ENCODE measurements at places on chromosomes 11 and 22.

GRCh38 chr11:117824571-117825537, at the start of gene FXYD2:
Gene FXYD2, minus strand, starts transcription at chr11:117824744. Its CDS starts 66 bp downstream, at chr11:117824678.
- DNase-seq = no peak

GRCh38 chr11:120324932-120325810, at the start of gene TLCD5:
Gene TLCD5, plus strand, starts transcription at chr11:120325299. Its CDS starts 2,143 bp downstream, at chr11:120327442.
- DNase-seq = peak; percentile 65

DNA sequence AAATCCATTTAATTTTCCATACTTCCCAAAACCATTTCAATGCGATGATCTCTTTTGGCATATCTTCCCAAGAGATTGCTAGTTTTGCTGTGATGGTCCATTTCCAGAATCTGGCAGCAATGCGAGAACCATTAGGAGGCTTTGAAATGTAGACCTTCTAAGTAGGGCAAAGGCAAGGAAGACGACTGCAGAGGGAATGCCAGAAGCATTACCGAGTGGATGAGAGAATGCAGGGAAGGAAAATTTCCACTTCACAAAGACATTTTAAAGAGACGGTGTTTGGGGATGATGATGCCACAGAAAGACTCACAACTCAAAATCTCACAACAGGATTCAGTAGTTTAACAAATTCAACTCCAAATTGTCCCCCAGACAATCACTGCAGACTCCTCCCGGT, 471 bp upstream of the CEP126 start:
- no peak for DNase-seq

DNA sequence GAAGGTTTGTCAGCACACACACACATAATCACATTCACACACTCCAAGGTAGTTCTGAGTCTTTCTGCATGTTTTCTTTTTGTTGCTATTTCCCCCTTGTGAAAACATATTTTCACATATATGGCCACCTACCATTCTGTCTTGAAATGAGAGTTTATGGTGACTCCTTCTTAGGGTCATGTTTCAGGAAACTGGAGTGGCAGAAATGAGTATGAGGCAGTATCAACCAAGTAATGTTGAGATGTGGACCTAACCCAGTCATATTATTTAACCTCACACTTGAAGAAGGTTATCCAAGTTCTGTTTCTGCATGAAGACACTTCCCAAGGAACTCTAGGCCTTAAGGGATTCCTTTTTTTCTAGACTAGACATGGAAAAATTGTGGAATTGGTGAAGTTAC, 481.4 kb downstream of the ETS1 start:
- DNase-seq = no peak

DNA sequence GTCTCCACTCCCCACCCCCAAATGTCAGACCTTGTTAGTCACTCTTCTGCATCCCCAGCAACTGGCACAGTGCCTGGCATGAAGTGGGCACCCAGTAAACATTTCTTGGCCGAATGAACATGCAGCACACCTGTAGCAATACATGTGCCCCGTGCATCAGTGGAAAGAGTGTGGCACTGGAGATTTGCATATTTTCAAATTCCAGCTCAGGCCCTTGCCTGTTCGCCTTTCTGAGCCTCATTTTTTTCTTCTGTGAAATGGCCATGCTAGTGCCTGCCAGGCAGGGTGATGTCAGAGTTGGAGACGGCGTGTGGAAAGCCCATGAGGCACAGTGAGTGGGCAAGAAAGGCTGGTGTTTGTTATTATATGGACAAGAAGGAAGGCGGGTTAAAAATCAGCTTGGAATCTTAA, 38.7 kb downstream of the CD82 start:
- no peak for DNase-seq

DNA sequence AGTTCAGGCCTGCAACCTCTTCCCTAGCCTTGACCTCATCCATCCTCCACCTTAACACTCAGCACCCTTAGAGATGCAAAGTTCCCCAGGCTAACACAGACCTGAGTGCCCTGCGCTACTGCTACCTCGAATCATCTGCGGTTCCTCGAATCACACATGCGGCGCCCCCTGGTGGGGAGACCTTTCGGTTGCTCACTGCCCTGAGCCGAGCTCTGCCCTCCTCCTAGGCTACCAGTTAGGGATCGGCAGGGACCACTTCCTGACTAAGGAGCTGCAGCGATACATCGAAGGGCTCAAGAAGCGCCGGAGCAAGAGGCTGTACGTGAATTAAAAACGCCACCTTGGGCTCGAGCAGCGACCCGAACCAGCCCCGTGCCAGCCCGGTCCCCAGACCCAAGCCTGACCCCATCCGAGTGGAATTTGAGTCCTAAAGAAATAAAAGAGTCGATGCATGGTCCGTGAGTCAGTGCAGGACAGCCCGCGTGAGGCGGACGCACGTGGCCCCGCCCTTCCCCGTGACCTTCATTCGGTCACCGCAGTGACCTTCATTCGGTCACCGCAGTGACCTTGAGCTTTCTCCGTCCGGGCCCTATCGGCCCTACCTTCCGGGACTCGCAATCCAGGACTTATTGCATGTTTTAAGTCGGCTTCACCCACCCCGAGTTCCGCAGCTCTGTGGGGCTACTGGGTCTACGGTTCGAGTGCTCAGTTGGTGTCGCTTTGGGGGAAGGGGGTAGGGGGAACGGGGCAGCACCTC, 830 bp upstream of the ESRRA start:
- DNase-seq = peak; percentile 85

DNA sequence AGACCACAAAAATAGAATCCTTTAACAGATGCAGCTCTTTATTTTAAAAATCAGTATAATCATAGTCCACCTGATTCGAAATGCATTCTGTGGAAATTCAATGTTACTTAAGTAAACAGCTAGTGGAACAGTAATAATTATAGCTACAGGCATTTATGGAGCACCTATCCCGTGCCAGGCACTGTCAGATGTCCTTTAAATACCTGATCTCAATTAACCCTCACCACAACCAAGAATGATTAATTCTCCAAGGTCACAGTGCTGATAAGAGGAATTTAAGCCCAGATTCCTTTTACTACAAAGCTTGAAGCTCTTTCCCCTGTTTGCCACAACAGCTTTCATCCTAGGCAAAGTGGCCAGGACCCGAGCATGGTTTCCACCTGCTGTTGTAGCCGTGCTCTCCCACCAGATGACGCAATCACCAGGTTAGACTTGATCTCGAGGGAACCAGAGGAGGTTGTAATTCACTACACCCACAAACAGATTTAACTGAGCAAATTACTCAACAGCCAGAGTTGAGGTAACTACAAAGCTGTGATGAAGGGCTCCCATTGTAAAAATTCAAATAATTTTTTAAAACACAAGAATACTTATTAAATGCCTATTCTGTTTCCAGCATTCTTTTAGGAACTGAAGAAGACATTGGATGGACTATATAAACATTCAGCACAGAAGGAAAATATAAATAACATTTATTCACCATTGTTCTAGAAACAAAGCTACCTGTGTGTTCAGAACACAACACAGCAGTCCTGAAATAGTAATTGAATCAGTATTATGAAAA, 10.3 kb downstream of the PRDM10 start:
- DNase-seq = peak; percentile 60

- DNase-seq = no peak
Measured at GRCh38 chr22:24016156-24016555, 5.1 kb downstream of the CABIN1 start.
